ENCODE measurements at places on chromosomes 7 and 10. TPM values are rescaled to one million over a fixed set of nuclear protein-coding genes. Genes with fewer than 3 reads are reported as not detected.

The BRI3 gene
- total RNA-seq: 67.6 TPM

The ADARB2 gene
- total RNA-seq: 0.05 TPM

The SLC18A2 gene
- not detected for total RNA-seq

The GJD4 gene
- total RNA-seq: not detected

The TMEM273 gene
- total RNA-seq: 58.4 TPM

The SFRP5 gene
- total RNA-seq: not detected

The STEAP4 gene
- total RNA-seq: 0.48 TPM

The LIPF gene
- not detected for total RNA-seq

The PGAM2 gene
- total RNA-seq: 0.67 TPM

The SPDYE6 gene
- not detected for total RNA-seq

The HABP2 gene
- not detected for total RNA-seq

DNA sequence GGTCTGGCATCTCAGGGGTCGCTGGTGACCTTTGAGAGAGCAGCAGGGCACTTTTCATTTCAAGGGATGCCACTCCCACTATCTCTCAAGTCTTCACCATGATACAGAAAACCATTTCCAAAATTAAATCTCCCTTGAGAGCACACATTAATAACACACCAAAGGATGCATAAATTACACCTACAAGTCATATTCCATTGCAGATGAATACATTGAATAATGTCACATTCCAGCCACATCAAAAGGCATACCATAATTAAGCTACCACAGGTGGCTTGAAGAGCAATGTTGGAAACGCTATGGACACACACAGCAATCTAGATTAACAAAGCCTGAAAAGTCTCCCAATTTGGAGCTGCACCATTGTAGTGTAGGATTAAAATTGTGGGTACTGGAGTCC is 353.3 kb upstream of the ZMIZ1 start:
- no peak for DNase-seq
- no peaks in the 10 kb centered on the region for H3K4me1 ChIP-seq
- no peak overlapping the region for H3K4me3 ChIP-seq
- no peaks in the 10 kb centered on the region for H3K27me3 ChIP-seq

DNA sequence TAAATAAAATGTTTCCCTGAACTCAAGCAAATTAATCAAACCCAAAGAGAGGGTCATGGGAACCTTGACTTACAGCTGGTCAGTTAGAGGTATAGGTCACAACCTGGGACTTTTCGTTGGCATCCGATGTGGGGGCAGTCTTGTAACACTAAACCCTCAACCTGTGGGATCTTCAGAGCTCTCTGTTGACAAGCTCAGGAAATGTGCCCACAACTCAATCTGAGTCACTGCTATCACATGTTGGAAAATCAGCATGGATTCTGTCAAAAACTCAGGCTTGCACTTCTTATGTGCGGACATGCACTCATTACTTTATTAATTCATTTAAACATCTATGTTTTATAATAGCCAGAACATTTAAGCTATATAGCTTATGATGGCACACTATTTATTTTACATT is 424.6 kb upstream of the SORCS1 start:
- DNase-seq: no peak
- no peaks in the 10 kb centered on the region for H3K36me3 ChIP-seq
- H3K4me3 ChIP-seq: no peak overlapping the region
- H3K27me3 ChIP-seq: no peaks in the 10 kb centered on the region
- H3K27ac ChIP-seq: no peak overlapping the region
- no peaks in the 10 kb centered on the region for H3K4me1 ChIP-seq

GRCh38 chr10:58795560-58795959 is 282.9 kb downstream of the BICC1 start:
- H3K4me3 ChIP-seq: no peak overlapping the region
- no peaks in the 10 kb centered on the region for H3K4me1 ChIP-seq
- H3K27me3 ChIP-seq: no peaks in the 10 kb centered on the region
- H3K36me3 ChIP-seq: no peaks in the 10 kb centered on the region
- no peak overlapping the region for H3K27ac ChIP-seq

- no peak overlapping the region for H3K27ac ChIP-seq
- H3K27me3 ChIP-seq: no peaks in the 10 kb centered on the region
- no peaks in the 10 kb centered on the region for H3K4me1 ChIP-seq
- no peak overlapping the region for H3K4me3 ChIP-seq
- DNase-seq: no peak
Observed at GRCh38 chr10:76514321-76514720, 1082.9 kb downstream of the LRMDA start.

DNA sequence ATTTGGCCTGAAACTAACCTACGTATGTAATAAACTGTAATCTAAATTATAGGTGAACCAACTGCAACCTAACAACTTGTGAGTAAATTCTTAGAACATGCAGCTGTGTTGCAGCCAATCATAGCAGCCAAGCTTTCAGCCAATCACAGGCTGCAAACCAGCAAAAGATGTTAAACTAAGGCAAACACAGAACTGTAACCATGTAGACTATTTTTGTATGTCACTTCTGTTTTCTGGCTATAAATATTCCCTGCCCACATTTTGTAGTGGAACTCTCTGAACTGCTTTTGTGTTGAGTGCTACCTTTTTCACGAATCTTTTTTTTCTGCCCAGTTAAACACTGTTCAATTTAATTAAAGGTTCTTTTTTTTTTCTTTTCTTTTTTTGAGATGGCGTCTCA is 28.2 kb upstream of the ZPBP start:
- H3K27me3 ChIP-seq: peaks cover 15% of the 10 kb centered on the region
- no peak for DNase-seq
- no peaks in the 10 kb centered on the region for H3K36me3 ChIP-seq
- no peak overlapping the region for H3K27ac ChIP-seq
- peaks cover 6% of the 10 kb centered on the region for H3K4me1 ChIP-seq

GRCh38 chr7:44754802-44755697 is 6.4 kb downstream of the ZMIZ2 start:
- no peak for DNase-seq
- H3K36me3 ChIP-seq: peaks cover 23% of the 10 kb centered on the region
- H3K27me3 ChIP-seq: no peaks in the 10 kb centered on the region
- peak overlapping the region; percentile 7 for H3K27ac ChIP-seq
- H3K4me1 ChIP-seq: peaks cover 18% of the 10 kb centered on the region

GRCh38 chr7:55078465-55079372 is 59.9 kb downstream of the EGFR start:
- DNase-seq: no peak
- peaks cover 6% of the 10 kb centered on the region for H3K27me3 ChIP-seq
- no peak overlapping the region for H3K4me3 ChIP-seq
- H3K27ac ChIP-seq: no peak overlapping the region
- no peaks in the 10 kb centered on the region for H3K36me3 ChIP-seq
- H3K4me1 ChIP-seq: peaks cover 7% of the 10 kb centered on the region

DNA sequence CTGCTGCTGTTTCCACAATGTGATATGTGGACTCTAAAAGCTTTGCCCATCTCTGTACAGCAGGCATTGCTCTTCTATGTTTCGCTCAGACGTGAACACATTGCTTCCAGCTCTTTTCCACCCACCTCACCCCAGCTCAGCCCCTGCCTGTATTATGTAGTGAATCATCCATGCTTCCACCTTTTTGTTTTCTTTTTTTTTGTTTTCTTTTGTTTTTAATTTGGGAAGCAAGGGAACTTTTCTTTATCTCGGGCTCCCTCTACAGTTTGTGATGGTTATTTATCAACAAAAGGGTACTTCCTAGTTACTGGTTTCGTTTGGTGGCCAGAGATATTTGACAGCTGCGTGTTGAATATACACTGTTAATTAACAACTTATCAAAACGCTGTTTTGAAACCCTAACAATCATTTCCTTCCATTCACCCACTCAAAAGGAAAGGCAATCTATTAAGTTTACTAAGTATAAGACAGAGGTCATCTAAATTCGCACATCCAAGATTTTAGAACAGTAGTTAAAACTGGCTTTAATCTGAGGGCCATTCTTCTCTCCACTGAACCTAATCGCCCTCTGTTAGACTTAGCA is 127.9 kb upstream of the STK17A start:
- no peak overlapping the region for H3K4me3 ChIP-seq
- peaks cover 4% of the 10 kb centered on the region for H3K4me1 ChIP-seq
- no peak for DNase-seq
- H3K36me3 ChIP-seq: no peaks in the 10 kb centered on the region
- no peak overlapping the region for H3K27ac ChIP-seq

DNA sequence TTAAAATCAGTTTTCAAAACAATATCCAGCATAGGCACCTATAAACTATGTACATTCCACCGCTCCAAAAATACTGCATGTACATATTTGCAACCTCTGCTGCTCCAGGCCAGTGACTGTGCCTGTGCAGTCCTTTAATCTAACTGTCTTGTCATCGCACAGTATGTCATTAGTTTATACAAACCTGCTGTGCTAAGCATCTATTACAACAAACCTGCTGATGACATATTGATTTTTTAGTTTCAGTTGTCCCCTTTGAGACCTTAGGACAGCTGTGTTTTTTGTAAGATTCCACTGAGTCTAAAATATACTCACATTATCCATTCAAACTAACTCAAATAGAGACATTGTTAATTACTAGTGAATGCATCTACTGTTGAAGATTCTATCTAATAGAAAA is 33.1 kb downstream of the SEMA3C start:
- H3K4me3 ChIP-seq: no peak overlapping the region
- H3K4me1 ChIP-seq: peaks cover 4% of the 10 kb centered on the region
- DNase-seq: no peak
- H3K36me3 ChIP-seq: no peaks in the 10 kb centered on the region
- no peak overlapping the region for H3K27ac ChIP-seq

GRCh38 chr10:35545878-35546590 is 59.1 kb upstream of the GJD4 start:
- no peak overlapping the region for H3K4me3 ChIP-seq
- H3K36me3 ChIP-seq: peaks cover 18% of the 10 kb centered on the region
- no peak for DNase-seq
- H3K4me1 ChIP-seq: peaks cover 12% of the 10 kb centered on the region

DNA sequence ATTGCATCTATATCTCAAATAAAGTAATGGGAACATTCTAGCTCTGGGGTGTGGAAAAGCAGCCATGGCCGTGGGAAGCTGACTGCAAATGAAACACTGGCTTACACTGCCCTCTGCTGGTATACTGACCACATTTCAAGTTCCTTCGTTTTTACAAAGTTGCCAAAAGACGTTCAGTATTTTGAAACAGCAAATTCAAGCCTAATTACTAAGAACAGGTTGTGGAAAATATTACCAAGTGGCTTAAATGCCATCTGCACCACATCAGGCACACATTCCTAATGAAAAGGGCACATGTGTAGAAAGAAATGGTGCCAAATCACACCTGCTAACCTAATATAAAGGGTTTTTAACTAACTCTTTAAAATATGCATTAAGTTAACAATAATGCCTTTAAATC is 83.9 kb downstream of the JAZF1 start:
- no peak for DNase-seq
- H3K4me1 ChIP-seq: peaks cover 2% of the 10 kb centered on the region
- no peak overlapping the region for H3K27ac ChIP-seq
- no peak overlapping the region for H3K4me3 ChIP-seq
- no peaks in the 10 kb centered on the region for H3K36me3 ChIP-seq
- peaks cover 4% of the 10 kb centered on the region for H3K27me3 ChIP-seq

DNA sequence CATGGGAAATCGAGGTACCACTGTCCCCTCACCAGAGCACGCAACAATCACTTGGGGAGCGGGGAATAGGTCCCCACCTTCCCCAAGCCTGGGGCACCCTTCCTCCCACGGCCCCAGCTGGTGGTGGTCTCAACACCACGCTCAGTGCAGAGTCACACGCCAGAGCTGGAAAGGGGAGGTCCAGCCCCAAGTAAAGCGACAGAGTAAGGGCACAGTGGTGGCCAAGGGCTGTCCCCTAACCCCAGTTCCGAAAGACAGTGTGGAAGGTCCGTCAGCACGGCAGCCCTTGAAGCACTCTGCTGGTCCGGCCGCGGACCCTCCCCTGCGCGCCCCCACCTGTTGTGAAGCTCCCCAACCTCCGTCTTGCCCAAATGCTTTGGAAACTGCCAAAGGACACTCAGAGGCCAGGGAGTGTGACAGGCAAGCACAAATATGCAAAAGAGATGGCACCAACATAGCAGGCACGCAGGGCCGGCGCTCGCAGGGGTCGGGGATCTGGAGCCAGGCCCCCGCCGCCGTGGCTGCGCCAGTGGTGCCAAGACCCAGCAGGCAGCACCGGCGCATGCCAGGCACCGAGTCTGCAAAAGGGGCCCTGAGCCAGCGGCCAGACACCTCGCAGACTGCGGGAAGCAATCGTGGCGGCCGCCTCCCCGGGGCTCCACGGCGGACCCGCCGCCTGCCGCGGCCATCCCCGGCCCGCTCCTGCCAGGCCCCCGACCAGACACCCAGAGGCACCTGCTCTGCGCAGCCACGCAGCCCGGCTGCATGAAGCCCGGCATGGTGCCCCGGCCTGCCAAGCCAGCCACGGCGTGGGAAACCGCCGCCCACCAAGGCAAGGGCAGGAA is 51.6 kb upstream of the SRRM3 start:
- H3K27ac ChIP-seq: no peak overlapping the region
- H3K27me3 ChIP-seq: no peaks in the 10 kb centered on the region
- DNase-seq: no peak
- H3K4me3 ChIP-seq: no peak overlapping the region

GRCh38 chr10:47287365-47287802 is 12.6 kb upstream of the GDF10 start:
- no peaks in the 10 kb centered on the region for H3K27me3 ChIP-seq
- peaks cover 18% of the 10 kb centered on the region for H3K4me1 ChIP-seq
- no peak overlapping the region for H3K4me3 ChIP-seq
- DNase-seq: no peak
- no peak overlapping the region for H3K27ac ChIP-seq
- H3K36me3 ChIP-seq: no peaks in the 10 kb centered on the region

DNA sequence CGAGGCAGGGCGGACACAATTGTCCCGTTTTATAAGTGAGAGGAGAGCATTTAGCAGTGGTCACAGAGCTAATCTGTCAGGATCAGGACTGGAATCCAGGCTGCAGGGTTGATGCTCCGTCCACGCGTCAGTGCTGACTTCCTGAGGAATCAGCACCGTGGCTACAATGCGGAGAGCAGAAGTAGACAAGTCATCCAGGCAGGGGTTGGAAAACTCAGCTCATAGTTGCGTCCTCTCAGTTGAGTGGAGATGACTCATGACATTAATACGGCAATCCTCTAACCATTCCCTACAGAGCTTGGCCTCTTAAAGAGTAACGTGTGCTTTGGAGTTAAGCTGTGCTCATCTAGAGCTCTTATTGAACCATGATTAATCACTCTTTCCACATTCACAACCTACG is 17.1 kb upstream of the HTR5A start:
- H3K27ac ChIP-seq: no peak overlapping the region
- no peak for DNase-seq
- no peaks in the 10 kb centered on the region for H3K36me3 ChIP-seq
- peaks cover 8% of the 10 kb centered on the region for H3K27me3 ChIP-seq
- no peak overlapping the region for H3K4me3 ChIP-seq
- H3K4me1 ChIP-seq: no peaks in the 10 kb centered on the region

- H3K27me3 ChIP-seq: peaks cover 22% of the 10 kb centered on the region
- H3K4me1 ChIP-seq: no peaks in the 10 kb centered on the region
- no peak overlapping the region for H3K4me3 ChIP-seq
Observed at GRCh38 chr10:132477398-132478340, 59.9 kb upstream of the INPP5A start.

DNA sequence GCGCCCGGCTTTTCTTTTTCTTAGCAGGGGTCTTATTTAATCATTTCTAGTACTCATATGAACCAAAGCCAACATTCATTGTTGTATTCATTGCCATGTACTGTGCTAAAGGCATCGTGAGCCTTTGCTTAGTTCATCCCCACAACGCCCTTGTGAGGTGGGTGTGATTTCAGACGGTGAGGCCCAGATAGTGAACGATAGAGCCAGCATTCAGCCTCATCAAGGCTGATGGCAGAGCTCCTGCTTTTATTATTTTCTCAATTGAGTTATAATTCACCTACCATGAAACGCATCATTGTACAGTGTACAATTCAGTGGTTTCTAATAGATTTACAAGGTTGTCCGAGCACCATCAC is 50.1 kb downstream of the HK1 start:
- peak overlapping the region; percentile 59 for H3K4me3 ChIP-seq
- H3K27me3 ChIP-seq: no peaks in the 10 kb centered on the region
- H3K36me3 ChIP-seq: peaks cover 34% of the 10 kb centered on the region
- no peak for DNase-seq
- H3K27ac ChIP-seq: peak overlapping the region; percentile 60

All from activated T-helper 2 cell treated with anti-CD3 and anti-CD28 coated beads, Interferon-gamma antibody, Interleukin-2, Interleukin-4, amounts not matched to agents 10 μg/mL and 5 μg/mL and 100 μg/mL, durations not matched to agents 14 hours and 24 hours and 36 hours (primary cell).